ENCODE measurements at places on chromosomes 1 and 21.

DNA sequence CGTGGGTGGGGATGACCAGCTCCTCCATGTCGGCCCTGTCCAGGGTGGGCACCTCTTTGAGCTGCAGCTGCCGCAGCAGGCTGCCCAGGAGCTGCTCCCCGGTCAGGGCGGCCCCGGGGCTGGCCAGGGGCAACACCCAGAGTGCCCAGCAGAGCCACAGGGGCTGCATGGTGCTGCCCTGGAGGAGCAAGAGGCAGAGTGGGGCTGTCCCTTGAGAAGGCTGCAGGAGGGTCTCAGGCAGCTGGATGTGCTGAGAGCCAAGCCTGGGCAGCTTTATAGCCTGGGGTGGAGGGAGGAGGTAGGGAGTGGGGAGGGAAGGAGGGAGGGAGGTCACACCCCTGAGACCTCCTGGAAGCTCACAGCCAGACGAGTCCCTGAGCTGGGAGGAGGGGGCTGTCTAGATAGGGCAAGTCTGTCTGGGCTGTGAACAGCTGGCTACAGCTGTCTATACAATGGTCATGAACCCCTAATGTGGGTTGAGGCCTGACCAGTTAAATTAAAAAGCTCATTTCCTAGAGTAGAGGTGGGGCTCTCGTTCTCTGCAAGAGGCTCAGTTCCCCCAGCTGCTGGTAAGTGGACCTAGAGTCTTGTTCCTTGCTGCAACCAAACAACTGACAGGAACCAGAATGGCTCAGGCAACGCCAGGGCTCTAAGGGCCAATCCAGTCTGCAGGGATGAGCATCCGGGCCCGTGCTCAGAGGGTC lies at the start of gene LEFTY1:
Gene LEFTY1 (minus strand): TSS at position 249 of the 704 bp plus-strand sequence. CDS start 80 bp downstream, at position 169.
- DNase-seq: no peak

DNA sequence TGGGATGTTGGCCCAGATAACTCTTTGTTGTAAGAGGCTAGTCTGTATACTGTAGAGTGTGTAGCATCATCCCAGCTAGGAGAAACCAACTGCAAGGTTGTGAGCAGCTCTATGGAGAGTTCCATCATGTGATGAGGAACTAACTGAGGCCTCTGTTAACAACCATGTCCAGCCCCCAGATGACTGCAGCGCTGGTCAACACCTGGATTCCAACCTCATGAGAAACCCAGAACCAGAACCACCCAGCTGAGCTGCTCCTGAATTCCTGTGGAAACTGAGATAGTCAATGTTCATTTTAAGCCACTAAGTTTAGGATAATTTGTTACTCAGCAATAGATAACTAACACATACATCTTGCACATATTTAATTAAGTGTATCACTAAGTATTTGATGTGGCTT lies 41.6 kb upstream of the SLC2A1 start:
- no peak for DNase-seq

DNA sequence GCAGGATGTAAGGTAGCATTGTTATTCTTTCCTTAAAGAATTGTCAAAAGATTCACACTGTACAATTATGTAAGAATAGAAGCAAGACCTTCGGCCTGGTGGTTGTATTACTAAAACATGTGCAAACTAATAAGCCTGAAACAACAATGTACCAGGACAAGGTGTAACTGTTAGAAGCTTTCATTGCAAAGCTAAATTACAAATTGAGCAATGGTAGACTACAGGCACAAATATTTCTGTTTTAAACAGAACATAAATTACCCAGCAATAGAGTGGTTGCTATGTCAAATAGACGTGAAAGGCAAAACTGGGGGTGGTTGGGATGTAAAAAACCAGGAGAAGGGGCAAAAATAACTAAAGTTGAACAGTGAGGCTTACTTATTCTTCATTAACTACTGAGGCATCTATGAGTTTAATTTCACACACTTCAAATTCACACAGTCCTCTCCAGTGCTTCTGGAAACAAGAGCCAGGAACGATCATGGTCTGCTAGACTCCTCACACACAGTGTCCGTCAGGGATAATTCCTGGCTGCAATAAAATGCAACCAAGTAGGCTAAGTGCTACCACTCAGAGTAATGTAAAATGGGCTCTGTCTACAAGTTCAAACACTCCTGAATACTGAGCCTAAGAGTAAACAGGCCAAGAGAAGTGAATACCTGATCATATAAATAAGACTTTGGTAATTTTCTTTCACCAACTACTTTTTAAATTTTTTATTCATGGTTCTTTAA lies 39.3 kb upstream of the C1orf198 start:
- no peak for DNase-seq

DNA sequence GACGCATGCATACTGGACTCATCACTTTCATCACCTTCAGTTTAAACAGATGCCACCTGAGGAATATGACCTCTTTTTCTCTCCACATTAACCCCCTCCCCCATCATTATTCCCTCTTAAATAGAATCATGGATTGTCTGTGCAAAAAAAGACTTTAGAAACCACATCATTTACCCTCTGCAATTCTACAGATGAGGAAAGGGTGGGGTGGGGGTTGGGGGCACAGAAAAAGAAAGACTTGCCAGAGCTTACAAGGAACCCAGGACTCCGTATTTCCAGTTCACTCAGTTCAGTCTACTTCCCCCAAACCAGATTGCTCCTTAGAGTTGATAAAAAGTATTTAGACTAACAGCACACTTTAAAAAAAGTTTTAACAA lies 26.2 kb upstream of the NFIA start:
- no peak for DNase-seq

DNA sequence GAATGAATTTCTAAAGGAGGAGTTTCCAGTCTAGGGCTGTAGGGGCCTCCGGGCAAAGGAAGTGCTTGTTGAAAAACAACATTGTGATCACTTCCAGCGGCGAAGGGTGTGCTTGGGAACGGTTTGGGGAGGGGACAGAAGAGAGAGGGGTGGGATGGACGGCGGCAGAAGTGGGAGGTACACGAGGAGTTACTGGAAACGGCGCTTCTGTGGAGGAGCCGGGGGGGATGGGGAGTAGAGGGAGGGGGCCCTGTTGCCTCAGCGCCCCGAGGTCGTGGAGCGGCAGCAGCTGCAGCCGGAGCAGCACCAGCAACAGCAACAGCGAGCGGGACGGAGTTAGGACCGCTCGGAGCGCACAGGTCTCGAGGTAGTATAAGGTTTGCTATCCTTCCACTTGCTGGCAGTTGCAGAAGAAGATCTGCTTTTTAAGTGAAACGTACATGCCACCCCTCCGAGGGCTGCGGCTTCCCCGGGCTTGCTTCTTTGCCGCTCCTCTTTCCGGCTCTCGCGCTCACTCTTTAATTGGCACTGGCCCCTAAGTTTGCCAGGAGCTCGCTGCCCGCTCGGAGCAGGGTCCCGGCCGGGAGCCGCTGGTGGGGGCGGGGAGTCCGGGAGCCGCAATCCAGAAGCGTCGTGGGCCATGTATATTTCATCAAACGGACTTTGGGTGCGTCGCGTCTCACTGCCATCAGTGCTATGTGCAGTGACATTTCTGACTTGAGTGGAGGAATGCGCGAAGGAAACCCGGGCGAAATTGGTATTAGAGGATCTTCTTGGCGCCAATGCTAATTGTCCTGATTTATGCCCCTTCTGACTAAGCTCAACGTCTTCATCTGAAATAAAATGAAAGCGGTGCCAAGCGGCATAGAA lies 771 bp upstream of the NTNG1 start:
- peak; percentile 8 for DNase-seq

- DNase-seq: no peak
These were observed 121.6 kb downstream of the NTMT2 start for GRCh38 chr1:170267317-170267716.

- DNase-seq: no peak
These were observed 87.8 kb downstream of the GLUL start for GRCh38 chr1:182303778-182304177.

Data from stimulated activated CD4-positive, alpha-beta T cell treated with anti-CD3 and anti-CD28 coated beads, Interleukin-1b, Interleukin-23, amount 100 ng/mL, for 4 hours (primary cell).